SHP77 (cell line): ENCODE measurements at places on chromosomes 1 and 21.

GRCh38 chr1:230251644-230252191, 174.4 kb downstream of the PGBD5 start:
- DNase-seq, result no peak

DNA sequence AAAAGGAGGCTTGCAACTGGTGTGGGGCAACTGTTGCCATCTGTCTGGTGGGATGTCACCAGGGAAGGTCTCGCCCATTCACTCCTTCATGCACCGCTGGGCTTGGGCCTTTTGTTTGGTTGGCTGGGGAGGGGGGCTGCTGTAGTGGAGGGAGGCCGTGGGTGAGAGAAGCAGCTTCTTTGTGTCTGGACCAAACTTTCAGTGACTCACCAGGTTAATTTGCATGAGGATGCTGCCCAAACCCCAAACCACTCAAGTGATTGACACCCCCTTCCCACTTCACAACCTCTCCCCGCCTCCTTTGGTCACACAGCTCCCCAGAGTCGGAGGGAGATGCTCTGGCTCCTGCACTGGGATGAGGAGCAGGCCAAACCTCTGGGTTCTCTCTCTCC, 19.7 kb downstream of the BTG2 start:
- DNase-seq, result peak; percentile 70

DNA sequence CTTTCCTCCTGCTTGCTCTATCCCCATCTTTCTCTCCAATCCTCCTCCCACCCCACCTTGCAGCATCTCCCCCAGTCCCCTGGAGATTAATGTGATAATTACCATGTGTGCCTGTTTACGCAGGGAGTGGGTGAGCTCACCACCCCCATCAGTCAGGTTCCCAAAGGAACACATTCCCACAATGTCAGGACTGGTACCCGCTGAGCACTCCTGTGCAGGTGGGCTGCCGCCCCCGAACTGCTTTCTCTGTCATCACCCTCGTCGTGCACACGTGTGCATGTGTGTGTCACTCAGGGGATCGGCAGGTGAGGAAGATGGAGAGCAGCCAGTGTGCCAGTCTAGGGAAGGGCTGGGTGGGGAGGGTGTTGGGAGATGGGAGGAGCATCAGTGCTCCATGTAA, 163.4 kb downstream of the CACNA1E start:
- no peak for DNase-seq

GRCh38 chr1:228842094-228842775, 107.0 kb downstream of the RHOU start:
- DNase-seq, result no peak

DNA sequence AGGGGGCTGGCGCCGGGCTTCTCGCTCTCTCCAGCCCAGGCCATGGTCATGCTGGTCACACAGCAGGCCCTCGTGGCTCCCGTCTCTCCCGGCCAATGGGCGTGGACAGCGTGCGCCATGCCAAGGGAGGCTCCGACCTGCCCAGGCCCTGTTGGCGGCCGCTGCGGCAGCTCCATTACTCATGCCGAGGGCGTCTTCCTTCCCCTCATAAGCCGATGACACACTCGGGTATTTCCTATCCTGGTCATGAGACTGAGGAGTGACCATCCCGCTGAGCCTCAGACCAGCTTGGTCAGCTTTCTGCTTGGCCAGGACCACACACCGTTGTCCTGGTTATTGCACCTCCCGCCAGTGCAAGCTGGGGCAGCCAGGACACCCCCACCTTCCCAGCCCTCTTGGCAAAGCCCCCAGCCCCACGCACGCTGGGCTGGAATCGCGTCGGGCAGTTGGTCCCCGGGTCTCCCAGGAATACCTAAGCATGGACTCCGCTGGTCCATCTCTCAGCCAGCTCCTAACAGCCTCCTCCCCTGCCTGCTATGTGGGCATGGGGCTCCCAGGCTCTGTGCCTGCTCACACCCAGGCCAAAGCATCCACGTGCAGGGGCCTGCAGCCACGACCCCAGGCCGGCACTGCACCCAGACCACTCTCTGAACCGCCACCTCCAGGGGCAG, 49.8 kb downstream of the ARHGEF16 start:
- DNase-seq, result no peak

DNA sequence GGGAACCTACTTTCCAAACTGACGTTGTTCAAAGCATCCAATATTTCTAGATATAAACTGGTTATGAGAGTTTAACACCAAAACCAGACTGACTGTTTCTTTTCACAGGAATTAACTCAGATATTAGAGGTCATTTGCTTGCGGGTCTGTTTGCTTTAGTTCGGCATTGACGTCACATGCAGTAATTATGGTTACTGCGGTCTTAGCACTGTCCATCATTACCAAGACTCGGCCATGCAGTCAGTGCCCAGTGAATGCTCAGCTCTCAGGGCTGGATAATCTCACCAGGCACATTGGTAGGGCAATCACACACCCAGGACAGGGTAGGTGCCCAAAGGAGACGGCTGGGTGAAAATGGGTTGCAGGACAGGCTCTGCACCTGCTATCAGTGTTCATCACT, 9.9 kb upstream of the F3 start:
- DNase-seq, result peak; percentile 78
